Stimulated activated CD8-positive, alpha-beta memory T cell treated with anti-CD3 and anti-CD28 coated beads, Interleukin-7, amount 100 ng/mL, for 1 hour (primary cell): ENCODE measurements at places on chromosomes 6 and 20.

GRCh38 chr6:53280207-53280606 lies 68.5 kb downstream of the ELOVL5 start:
- DNase-seq, result no peak

DNA sequence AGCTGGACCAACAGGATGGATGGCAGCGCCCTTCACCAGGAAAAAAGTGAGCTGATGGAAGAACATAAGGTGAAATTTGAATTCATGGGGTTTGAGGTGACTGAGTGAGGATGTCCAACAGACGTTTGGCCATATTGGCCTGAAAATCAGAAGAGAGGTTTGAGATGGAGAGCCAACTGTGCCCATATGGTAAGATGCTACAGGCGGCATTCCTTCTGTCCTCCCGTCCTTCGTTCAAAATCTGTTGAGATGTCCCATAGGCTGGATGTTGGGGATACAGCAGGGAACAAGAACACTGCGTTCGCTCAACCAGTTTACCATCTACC lies 468 bp upstream of the CMTR1 start:
- DNase-seq, result no peak

DNA sequence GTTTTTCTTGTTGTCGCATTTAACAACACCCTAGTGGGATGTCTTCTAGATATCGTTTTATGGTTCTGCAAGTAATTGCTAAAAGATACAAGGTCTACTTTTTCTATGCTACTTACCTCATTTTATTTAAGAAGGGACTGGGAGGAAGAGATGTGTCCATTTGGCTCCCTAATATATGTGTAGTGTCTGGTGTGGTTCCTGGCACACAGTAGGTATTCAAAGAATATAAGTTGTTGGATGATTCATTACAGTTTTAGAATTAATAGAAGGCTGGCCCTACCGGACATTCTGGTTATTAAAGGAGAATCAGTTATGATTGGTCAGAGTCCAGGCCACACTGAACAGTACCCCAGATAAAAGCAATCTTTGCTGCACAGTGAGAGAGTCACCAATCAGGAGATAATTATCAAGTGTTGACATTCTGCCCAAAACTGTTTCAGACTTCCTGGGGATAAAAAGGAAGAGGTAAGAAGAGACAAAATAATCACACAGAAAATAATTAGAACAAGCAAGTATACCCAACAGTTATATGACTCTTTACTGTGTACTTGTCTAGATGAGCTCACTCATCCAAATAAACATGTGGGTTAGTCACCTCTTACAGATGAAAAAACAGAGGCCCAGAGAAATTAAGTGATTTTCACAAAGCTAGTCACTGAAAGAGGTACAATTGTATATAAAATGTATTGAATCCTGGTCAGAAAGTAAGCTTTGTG lies 7.0 kb downstream of the TMEM244 start:
- no peak for DNase-seq

GRCh38 chr20:3510110-3510509 lies 39.3 kb downstream of the ATRN start:
- DNase-seq, result no peak

- DNase-seq, result no peak
Observed at GRCh38 chr6:11947063-11947462, 65.0 kb upstream of the HIVEP1 start.

GRCh38 chr20:14984768-14985622 lies 647.6 kb upstream of the FLRT3 start:
- DNase-seq, result no peak

- DNase-seq, result no peak
Observed at GRCh38 chr6:170250455-170250854, 40.4 kb downstream of the DLL1 start.

DNA sequence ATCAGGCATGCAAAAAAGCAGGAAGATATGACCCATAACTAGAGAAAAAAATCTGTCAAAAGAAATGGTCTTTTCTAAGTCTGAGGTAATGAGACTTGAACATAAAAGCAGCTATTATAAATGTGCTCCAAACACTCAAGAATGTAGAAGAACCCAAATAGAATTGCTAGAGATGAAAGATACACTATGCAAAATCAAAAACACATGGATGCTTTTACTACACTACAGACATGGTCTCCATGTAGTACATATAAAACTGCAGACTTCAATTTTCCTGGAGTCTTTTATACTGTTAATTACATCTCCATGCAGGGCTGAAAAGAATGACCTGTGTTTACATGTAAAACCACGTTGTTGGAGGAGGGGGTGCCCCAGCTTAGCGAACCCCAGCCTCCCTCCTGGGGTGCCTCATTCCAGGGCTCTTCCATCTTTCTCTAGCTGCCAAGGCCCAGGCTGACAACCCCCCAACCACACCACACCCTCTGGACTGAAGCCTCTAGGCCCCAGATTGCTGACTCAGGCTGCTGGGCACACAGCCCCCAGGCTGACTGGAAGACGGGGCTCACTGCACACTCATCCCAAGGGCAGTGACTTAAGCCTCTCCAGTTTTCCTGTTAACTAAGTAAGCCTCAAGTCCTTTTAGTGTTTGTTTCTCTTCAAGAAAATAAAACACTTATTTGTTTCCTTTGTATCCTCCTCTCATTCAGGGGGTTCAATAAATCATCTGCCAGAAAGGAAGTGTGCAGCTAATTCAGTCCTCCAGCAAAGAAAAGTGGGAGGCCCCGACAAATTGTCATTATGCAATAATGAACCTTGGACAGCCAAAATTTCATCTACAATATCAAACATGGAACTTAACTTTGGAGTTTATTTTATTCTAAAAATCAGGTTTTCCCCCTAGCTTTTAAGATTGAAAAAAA lies 26.0 kb upstream of the PLAGL1 start:
- DNase-seq, result no peak

- DNase-seq, result no peak
Observed at GRCh38 chr6:134414793-134415192, 96.9 kb upstream of the SGK1 start.

DNA sequence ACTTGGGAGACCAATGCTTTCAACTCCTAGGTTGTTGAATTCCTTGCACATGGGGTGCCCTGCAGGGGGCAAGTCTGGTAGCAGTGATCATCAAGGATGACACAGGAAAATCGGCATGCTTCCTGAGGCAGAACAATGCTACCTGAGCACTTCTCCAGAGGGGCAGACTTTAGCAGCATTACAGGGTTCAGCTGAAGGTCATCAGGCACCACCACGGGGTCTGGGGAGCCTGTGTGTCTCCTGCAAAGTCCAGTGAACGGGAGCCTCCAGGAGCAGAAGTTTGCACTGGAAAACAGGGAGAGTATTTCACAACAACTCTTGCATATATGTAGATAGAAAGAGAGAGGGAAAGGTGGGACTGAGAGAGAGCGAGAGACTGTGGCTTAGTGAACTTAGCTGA lies 10.2 kb downstream of the VSX1 start:
- no peak for DNase-seq

- no peak for DNase-seq
Observed at GRCh38 chr6:137443901-137444300, 50.3 kb downstream of the OLIG3 start.

DNA sequence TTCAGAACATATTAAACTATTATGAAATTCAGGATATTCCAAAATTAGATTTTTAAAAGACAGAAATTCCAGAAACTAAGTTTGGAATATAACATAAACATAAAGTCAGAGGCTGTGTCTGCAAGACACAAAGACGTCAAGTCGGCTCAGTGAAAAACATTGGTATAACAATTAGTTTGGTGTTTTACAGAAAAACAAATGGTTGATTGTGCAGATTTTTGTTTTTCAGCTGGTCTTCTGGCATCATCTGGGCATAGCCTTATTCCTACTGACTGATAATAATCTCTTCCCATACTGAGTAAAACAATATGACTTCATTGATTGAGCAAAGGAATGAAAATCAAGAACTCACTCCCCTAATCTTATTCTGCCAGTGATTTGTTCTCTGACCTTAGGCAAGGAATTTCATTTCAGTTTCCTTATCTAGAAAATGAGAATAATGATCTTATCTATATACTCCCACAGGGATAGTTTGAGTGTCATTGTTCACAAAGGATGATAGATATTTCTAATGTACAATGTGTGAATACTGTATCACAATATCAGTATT lies 84.3 kb downstream of the FRK start:
- no peak for DNase-seq

- DNase-seq, result no peak
Observed at GRCh38 chr6:158185729-158186456, 17.7 kb downstream of the GTF2H5 start.

GRCh38 chr6:135167617-135168016 lies 13.5 kb upstream of the MYB start:
- DNase-seq, result no peak

- no peak for DNase-seq
Observed at GRCh38 chr6:34333858-34334257, 58.6 kb downstream of the NUDT3 start.

DNA sequence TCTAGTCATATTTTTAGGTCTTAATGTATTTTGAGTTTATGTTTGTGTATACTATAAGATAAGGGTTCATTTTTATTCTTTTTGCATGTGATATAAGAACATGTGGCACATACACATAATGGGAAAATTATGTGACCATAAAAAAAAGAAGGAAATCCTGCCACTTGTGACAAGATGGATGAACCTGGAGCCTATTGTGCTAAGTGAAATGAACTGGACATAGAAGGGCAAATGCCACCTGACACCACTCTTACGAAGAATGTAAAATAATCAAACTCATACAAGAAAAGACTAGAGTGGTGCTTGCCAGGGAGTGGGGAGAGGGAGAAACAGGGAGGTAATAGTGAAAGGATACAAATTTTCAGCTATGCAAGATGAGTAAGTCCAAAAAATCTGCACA lies 126.1 kb downstream of the PLEKHG1 start:
- DNase-seq, result no peak

DNA sequence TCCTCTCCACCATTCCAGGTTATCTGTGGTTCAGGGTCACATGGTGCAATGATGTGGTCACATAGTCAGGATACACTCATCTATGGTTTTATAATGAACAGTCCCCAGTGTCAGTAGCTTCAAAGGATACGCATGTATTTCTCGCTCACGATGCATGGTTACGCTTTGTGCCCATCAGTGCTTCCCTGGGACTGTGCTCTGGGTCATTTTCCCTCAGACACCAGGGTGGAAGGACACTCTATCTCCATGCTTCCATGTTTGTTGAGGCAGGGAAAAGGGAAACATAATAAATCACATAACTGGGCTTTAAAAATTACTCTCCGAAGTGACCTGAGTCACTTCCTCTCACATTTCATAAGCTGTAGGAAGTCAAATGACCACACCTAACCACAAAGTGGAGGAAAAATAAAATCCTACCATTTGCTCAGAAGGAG lies 394.8 kb upstream of the NOX3 start:
- no peak for DNase-seq

DNA sequence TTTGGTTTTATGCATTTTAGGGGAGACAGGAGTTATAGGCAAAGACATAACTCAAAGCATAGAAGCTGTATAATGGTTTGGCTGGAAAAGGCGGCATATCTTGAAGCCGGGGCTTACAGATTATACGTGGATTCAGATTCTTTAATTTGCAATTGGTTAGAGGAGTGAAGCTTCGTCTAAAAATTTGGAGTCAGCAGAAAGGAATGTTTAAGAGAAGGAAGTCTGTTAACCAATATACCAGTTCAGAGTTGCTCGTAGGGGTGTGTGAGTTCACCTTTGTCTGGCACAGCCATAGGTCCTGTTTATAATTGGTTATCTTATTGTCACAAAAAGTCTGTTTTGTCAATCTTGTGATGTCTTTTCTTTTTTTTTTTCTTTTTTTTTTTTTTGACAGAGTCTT lies 8.9 kb downstream of the ARHGAP40 start:
- DNase-seq, result no peak

DNA sequence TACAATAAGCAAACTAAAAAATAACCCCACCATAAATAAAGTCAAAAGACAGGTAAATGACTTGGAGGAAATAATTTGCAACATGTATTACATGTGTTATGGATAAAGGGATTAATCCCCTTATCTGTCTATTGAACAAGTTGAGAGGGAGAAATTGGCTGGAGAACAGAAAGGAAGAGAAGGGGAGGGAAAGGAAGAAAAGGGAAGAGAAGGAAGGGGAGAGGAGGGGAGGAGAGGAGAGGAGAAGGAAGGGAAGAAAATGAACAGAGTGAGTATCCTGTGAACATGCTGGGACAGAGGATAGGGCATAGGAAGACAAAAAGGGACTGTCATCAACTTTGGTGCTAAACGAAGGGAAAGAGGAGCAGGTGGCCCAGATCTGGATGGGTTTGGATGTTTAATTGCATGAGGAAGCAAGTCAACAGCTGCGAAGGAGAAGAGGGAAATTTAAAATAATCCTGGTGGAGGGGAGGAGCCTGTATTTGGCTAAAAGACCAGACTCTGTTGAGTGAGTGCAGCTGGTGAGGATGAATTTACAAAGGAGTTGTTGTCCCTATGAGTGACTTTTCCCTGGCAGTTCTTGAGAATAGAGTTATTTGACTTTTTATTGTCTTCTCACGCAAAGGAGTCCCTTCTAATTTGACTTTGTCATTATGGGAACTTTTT lies 14.2 kb upstream of the SHLD1 start:
- no peak for DNase-seq

- DNase-seq, result no peak
Observed at GRCh38 chr20:36035745-36036144, 67.4 kb downstream of the CNBD2 start.

DNA sequence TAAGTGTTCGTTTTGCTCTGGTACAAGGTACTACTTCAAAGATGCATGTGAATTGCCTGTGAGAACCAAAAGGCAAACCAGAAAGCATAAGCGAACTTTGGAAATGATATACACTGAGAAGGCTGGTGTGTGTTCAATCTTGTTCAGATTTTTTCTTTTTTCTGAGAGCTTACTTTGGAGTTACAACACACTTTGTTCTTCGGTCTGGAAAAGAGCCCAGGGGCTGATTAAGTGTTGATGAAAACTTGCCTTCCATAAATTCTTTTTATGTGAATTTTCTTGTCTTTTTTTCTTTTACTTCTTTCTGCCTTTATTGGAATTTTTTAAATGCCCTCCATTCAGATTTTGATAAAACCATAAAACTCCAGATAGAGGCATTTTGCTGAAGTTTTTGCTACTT lies 395.1 kb upstream of the SASH1 start:
- no peak for DNase-seq

DNA sequence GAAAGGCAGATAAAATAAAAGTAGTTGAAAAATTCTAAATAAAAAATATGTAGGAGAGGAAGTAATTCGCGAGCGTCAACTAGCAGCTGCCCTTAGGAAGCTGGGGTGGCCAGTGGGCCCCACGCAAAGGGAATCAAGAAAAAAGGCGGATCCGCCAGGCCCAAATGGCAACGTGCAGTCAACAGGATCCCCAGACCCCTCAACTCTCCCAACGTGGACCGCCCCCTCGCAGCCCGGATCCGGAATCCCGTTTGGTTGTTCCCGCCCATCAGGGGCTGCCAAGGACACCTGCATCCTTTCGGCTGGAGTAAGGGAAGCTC lies 296 bp downstream of the DZANK1 start:
- no peak for DNase-seq

DNA sequence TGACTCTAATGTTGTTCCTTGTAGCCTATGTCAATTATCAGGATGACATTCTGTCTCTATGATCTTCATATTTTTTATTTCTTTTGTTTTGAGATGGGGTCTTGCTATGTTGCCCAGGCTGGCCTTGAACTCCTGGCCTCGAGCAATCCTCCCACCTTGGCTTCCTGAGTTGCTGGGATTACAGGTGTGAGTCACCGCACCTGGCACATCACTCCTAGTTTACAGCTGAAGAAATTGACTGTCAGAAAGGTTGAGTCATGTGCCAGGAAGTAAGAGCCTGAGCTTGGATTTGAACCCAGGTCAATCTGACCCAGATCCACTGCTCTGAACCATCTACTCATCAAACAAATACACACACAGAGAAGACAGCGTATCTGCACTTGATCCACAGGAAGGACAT lies 14.4 kb downstream of the PPP1R3G start:
- no peak for DNase-seq

- no peak for DNase-seq
Observed at GRCh38 chr6:157090736-157091135, 232.6 kb downstream of the TMEM242 start.
